ENCODE measurements at places on chromosomes 6 and 20.

GRCh38 chr6:97876711-97877110, 593.7 kb upstream of the MMS22L start:
- DNase-seq: no peak

- DNase-seq: no peak
Measured at GRCh38 chr6:47669684-47670513, 28.5 kb upstream of the ADGRF4 start.

DNA sequence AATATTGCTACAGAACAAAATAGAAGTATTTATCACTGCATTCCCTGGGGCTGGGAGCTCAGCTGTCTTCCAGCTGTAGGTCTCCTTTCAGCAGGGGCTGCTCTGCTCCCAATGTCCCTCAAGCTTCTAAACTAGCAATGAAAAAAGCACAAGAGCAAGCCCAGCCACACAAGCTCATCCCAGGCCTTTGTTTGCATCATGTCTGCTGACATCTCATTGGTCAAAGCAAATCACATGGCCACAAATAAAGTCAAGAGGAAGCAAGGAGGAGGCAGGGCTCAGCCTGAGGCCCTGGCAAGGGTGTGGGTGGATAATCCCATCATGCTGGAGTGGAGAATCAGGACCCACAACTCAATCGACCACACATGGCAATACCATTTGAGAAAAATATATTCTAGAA, 2.2 kb upstream of the BFSP1 start:
- no peak for DNase-seq

- DNase-seq: no peak
Measured at GRCh38 chr6:27720607-27721580, 191.3 kb downstream of the OR2B2 start.

DNA sequence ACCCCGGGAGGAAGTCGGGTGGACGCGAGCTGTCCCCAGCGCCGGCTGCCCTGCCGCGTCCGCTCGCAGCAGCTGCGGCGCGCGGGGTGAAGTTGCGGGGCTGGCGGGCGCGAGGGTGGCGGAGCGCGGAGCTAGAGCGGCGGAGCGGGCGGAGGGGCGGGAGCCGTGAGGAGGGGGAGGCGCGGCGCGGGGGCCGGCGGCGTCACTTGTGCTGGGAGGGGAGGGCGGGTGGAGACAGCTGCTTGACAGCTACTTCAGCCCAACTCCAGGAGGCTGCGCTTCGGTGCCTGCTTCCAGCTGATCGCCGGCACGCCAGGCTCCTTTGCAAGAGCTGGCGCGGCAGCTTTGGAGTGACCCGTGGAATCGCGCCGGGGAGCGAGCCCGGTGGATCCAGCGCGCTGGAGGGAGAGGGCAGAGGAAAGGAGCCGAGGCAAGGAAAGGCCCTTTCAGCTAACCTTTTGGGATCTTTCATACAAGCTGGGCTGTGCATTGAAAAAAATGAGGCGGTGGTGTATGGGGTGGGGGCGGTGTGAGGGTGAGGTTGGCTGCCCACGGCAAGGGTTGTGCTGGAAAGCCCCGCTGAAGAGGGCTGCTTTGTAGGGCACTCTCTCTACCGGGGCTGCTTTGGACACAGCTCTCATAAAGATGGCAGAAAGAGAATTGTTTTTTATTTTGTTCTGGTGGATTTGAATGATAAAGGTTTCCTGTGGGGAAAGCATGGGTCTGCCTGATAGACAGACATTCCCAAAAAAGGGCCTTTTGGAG, 24.6 kb downstream of the RIPOR2 start:
- no peak for DNase-seq

- no peak for DNase-seq
Measured at GRCh38 chr6:56863366-56863765, 91.5 kb upstream of the BEND6 start.

Data from activated CD4-positive, CD25-positive, alpha-beta regulatory T cell treated with anti-CD3 and anti-CD28 coated beads, Interleukin-2, amount 50 U/mL, for 16 hours (primary cell).